ENCODE measurements at places on chromosomes 5 and 9.

DNA sequence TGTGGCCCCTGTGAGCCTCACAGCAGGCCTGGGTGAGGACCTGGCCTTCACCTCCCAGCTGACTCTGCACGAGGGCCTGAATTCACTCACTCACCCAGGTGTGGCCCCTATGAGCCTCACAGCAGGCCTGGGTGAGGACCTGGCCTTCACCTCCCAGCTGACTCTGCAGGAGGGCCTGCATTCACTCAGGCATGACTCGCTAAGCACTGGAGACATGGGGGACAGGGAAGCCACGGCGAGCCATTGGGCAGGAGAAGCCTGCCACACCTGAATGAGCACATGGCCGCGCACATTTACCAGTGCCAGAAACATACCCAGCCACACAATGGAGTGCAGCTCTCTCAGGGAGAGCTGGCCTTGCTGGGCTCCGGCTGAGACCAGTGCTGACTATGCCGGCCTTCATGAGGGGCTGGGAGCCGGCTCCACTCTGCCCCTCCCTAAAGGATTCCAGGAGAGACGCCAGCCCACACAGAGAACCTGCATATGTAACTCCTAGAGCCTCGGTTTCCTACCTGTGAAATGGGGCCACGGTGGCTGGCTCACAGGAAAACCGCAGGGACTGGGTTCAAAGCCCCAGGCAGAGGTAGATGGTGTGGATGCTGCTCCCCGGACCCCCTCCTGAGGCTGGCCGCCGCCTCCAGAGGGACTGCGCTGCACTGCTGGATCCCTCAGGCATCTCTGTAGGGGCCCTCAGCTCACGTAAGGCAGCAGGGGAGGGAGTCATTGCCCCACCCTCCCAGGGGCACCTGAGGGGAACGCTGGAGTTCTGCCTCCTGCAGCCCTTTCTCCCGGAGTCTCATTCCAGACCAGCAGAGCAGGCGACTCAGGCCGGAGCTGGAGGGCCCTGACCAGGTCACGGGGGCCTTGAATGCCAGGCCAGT lies 7.2 kb downstream of the ADAMTS2 start:
- H3K27me3 ChIP-seq: peaks cover 7% of the 10 kb centered on the region
- no peak for DNase-seq
- H3K36me3 ChIP-seq: peaks cover 14% of the 10 kb centered on the region
- no peak overlapping the region for H3K4me3 ChIP-seq

DNA sequence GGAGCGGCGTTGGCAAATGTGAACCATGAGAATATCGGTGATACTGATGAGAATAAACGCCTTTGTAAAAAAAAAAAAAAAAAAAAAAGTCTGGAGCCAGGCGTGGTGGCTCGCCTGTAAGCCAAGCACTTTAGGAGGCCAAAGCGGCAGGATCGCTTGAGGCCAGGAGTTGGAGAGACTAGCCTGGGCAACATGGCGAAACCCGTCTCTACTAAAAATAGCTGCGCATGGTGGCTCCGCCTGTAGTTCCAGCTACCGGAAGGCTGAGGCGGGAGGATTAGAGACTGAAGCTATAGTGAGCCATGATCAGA lies 425 bp upstream of the NFX1 start:
- peaks cover 22% of the 10 kb centered on the region for H3K4me1 ChIP-seq
- peak overlapping the region; percentile 86 for H3K4me3 ChIP-seq
- H3K27me3 ChIP-seq: no peaks in the 10 kb centered on the region
- no peak for DNase-seq

DNA sequence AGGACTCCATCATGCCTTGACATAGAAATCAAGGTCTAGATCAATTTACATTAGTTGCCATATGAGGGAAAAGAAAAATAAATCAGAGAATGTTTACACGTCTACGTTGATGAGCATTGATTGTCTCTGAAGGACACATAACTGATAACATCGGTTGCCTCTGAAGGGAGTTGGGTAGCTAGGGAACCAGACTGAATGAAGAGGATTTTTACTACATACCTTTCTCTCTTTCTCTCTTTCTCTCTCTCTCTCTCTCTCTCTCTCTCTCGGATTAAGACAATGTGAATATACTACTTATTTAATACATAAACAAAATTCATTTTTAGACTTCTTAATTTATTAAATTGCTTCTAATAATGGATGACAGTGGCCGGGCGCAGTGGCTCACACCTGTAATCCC lies 118.4 kb upstream of the DAPK1 start:
- H3K27me3 ChIP-seq: no peaks in the 10 kb centered on the region
- H3K36me3 ChIP-seq: no peaks in the 10 kb centered on the region
- no peak overlapping the region for H3K27ac ChIP-seq
- H3K4me3 ChIP-seq: no peak overlapping the region
- H3K4me1 ChIP-seq: no peaks in the 10 kb centered on the region

DNA sequence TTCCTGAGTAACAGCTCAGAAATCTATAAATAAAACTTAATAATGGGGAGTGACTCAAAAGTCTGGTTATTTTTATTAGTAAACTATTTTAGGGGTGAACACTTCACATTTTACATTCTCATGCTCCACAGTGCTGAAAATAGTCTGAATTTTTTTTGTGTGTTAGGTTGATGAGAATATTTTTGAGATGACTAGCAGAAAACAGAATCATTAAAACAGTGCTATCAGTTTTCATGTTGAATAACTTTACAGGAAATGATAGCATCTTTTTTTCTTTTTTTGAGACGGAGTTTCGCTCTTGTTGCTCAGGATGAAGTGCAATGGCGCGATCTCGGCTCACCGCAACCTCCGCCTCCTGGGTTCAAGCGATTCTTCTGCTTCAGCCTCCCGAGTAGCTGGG lies 60.3 kb downstream of the TMC1 start:
- no peaks in the 10 kb centered on the region for H3K27me3 ChIP-seq
- no peak overlapping the region for H3K27ac ChIP-seq
- no peak for DNase-seq
- no peaks in the 10 kb centered on the region for H3K36me3 ChIP-seq
- H3K4me3 ChIP-seq: no peak overlapping the region

DNA sequence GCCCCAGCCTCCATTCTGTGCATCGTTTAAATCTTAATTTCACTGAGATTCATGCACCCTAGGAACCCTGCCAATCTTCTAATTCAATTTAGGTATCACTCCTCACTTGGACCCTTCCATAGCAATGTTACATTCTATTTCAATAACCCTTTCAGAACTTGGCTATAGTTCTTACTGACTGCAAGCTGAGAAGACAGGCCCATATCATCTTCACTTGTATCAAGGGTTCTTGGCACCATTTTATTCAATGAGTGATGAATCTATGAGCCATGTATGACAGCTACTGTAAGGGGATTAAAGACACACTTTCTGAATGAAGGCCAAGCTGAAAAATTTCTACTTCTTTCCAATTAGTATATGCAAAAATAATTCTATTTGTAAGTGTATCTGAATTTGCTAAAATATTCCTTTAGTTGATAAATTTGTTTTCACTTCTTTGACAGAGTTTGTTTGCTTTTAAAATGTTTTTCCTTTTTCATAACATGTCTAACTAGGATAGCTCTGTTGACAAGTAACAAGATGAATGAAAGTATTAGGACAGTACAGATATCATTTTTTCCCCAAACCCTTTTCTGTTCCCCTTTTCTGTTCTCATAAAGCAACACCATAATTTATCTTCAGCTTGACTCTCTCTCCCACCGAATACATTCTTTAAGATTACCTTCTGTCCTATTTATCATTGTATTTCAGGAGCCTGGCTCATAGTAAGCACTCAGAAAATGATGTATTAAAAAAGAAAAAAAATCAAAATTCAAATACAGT lies 9.6 kb downstream of the ITGA2 start:
- no peaks in the 10 kb centered on the region for H3K4me1 ChIP-seq
- no peaks in the 10 kb centered on the region for H3K27me3 ChIP-seq
- no peak overlapping the region for H3K4me3 ChIP-seq
- no peak overlapping the region for H3K27ac ChIP-seq
- no peak for DNase-seq

DNA sequence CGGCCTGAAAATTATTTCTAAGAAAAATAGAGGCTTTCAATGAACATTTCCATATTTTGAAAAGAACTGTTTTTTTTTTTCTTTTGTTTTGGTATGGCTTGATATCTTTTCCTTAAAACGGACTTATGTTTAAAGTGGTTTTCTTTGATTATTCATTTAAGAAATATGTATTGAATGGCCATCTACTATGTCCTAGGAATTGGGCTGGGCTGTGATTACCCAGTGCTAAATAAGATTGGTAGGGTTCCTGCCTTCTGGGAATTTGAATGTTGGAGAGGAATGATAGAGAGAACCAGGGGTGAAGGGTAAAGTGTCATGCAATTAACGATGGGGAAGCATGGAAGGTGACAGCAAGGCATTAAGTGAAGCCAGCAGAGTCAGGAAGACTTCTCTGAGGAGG lies 33.2 kb downstream of the TNFSF8 start:
- no peaks in the 10 kb centered on the region for H3K36me3 ChIP-seq
- no peak overlapping the region for H3K27ac ChIP-seq
- no peak overlapping the region for H3K4me3 ChIP-seq
- no peak for DNase-seq
- no peaks in the 10 kb centered on the region for H3K4me1 ChIP-seq

- peaks cover 8% of the 10 kb centered on the region for H3K4me1 ChIP-seq
- DNase-seq: no peak
- no peak overlapping the region for H3K27ac ChIP-seq
- H3K36me3 ChIP-seq: no peaks in the 10 kb centered on the region
- no peaks in the 10 kb centered on the region for H3K27me3 ChIP-seq
Measured at GRCh38 chr5:116530276-116530675, 44.3 kb downstream of the SEMA6A start.

- peaks cover 2% of the 10 kb centered on the region for H3K27me3 ChIP-seq
- no peak overlapping the region for H3K4me3 ChIP-seq
- no peak for DNase-seq
- no peak overlapping the region for H3K27ac ChIP-seq
- no peaks in the 10 kb centered on the region for H3K36me3 ChIP-seq
Measured at GRCh38 chr5:158856291-158856690, 243.4 kb downstream of the EBF1 start.

GRCh38 chr5:85263125-85263524 lies 878.4 kb upstream of the EDIL3 start:
- no peak for DNase-seq
- no peaks in the 10 kb centered on the region for H3K36me3 ChIP-seq
- H3K27ac ChIP-seq: no peak overlapping the region
- H3K4me3 ChIP-seq: no peak overlapping the region
- no peaks in the 10 kb centered on the region for H3K4me1 ChIP-seq

DNA sequence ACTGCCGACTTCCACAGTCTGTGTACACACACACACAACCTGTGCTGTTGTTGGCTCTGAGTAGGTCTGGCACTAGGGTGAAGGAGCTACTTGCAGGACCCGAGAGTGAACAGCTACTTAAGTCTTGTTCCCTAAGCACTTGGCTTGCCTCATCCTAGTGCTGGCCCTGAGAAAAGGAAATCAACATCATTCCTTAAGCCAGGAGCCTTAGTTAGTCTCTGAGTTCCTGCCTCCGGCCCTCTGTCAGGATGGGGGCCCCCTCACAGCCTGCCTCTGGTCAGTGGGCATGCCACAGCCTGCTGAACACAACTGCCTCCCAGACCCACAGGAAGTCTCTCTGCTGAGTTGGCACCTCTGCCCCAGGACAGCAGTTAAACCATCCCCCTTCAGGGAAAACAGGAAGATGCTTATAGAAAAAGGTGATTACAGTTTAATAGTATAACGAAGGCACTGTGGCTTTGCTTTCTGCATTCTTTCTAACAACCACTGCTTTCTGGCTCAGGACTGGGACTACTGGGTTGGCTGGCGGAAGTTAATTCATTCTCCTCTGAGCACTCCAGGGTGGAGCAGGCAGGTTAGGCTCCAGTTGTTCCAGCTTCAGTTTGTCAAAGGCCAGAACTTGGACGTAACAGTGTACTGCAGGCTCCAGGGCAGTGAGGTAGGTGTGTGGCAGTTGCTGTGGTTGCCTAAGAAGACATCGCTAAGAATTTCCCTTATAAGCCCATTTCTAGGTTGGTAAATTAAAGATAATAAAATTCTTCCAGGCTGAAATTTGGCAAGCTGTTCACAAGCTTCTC lies 2.8 kb downstream of the MAMDC2 start:
- peaks cover 30% of the 10 kb centered on the region for H3K4me1 ChIP-seq
- no peak for DNase-seq
- H3K36me3 ChIP-seq: no peaks in the 10 kb centered on the region
- peaks cover 10% of the 10 kb centered on the region for H3K27me3 ChIP-seq
- no peak overlapping the region for H3K27ac ChIP-seq

DNA sequence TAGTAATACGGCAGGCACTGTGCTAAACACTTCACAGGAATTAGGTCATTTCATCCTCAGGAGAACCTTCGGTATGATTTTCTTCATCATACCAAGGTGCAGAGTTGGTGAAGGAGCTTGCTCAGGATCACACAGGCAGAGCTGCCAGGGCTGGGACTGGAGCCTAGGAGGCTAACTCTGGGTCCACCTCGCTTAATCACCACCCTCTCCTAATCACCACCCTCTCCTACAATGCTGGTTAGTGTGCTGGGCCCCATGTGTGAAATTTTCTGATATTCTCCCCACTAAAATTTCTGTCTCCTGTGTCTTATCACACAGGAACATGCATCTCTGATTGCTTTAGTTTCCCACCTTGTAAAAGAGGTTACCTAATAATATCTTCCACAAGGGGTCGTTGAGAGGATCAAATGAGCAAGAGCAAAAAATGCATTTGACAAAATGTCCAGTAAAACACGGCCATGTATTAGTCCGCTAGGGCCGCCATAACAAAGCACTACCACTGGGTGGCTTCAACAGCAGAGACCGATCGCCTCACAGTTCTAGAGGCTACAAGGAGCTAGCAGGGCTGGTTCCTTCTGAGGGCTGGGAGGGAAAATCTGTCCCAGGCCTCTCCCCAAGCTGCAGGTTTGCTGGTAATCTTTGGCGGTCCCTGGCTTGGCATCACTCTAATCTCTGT lies 128.2 kb upstream of the NFIB start:
- no peak for DNase-seq
- no peak overlapping the region for H3K27ac ChIP-seq
- H3K27me3 ChIP-seq: no peaks in the 10 kb centered on the region
- H3K4me1 ChIP-seq: peaks cover 13% of the 10 kb centered on the region
- no peak overlapping the region for H3K4me3 ChIP-seq
- H3K36me3 ChIP-seq: no peaks in the 10 kb centered on the region

DNA sequence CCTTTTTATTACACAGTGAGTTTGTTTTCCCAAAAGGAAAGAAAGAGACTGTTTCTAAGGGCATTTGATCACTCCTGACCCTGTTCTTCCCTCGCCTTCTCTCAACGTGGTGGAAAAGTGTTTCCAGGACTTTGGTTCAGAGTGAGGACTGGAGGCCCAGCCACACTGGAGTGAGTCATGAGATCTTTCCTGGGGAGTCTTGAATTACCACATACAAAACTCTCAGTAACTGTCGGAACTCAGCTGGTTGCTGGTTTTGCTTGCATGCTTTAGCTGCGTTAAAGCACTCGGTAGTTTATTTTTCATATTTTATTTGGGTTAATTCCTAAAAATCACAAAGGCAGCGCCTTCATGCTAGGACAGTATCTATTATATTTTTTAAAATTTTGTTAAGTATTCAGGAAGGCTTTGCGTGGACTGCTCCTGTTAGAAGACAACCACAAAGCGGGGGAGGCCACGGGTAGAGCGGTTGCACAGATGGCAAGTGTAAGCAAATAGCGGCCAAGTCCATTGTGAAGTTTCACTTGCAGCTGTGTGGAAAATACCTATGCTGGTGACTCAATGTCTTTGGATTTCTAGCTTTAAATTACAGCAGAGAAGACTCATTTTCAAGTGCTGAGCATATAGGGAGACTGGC lies 77.7 kb downstream of the ARSB start:
- no peak overlapping the region for H3K4me3 ChIP-seq
- peaks cover 19% of the 10 kb centered on the region for H3K4me1 ChIP-seq
- no peaks in the 10 kb centered on the region for H3K27me3 ChIP-seq
- no peaks in the 10 kb centered on the region for H3K36me3 ChIP-seq

Data from spinal cord (tissue), 10 donors.